ENCODE measurements at places on chromosomes 3 and 15.

GRCh38 chr15:75759416-75760130 is 46.9 kb upstream of the CSPG4 start:
- DNase-seq: no peak

GRCh38 chr15:99953886-99954285 is 220.6 kb upstream of the LYSMD4 start:
- DNase-seq: no peak

GRCh38 chr15:57573151-57573550 is 18.6 kb upstream of the MYZAP start:
- no peak for DNase-seq

DNA sequence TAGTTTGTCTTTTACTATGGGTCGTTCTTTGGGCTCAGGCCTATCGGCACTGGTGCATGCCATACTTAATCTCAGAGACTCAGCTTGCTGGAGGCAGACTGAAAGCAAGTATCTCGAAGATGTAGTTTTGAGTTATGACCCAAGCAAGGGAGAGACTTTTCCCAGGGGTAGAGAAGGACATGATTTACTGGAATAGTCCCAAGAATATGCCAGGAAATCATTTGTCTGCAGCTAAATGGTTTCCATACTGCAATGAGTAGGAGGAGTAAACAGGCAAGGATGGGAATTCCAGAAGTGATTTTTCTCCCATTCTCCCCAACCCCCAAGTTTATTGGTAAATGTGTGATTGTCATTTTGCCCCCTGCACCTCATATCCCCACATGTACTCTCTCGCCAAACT is 35.4 kb upstream of the LACTB start:
- no peak for DNase-seq

GRCh38 chr3:16608816-16609215 is 3.6 kb upstream of the DAZL start:
- DNase-seq: no peak

DNA sequence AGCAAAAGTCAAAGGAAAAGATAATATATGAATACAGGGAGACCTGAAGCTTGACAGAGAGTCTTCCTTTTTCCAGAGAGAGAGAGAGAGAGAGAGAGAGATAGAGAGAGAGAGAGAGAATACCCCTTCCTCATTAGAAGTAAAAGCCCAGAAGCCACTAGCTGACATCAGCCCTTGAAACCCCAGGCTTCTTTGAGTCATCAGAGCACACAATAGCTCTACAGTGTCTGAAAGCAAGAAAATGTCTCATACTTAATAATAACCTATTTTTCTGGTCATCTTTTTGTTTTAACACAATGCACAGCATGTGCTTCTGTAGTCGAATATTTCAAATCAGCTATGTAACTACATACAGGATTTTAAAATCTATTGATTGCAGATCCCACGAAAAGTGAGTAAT is 109.2 kb upstream of the NANOGP8 start:
- no peak for DNase-seq

GRCh38 chr3:195811756-195812155 is at the start of gene MUC4:
Gene MUC4 (minus strand): TSS chr3:195811929. CDS start chr3:195811817, 112 bp downstream.
- no peak for DNase-seq

DNA sequence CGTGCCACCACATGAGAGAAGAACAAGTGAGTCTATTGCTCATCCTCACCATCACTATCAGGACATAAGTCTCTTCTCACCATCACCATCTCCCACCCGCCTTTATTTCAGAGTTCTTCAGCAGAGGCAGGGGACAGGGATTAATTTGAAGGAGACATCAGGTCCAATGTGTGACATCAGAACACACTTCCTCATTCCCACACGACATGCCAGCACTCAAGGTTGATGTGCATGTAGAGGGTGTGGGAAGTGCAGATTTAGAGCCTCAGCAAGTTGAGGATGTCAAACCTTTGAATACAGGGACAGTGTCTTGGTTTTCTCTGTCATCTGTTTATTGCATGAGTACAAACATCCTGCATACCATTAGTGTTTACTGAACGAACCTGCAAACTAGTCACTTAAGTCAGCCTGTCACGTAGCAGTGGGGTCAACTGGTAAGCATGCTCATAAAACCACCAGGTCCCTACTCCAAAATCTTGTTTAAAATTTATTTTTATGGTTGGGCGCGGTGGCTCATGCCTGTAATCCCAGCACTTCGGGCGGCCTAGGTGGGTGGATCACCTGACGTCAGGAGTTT is 104.4 kb downstream of the MYLK start:
- no peak for DNase-seq

DNA sequence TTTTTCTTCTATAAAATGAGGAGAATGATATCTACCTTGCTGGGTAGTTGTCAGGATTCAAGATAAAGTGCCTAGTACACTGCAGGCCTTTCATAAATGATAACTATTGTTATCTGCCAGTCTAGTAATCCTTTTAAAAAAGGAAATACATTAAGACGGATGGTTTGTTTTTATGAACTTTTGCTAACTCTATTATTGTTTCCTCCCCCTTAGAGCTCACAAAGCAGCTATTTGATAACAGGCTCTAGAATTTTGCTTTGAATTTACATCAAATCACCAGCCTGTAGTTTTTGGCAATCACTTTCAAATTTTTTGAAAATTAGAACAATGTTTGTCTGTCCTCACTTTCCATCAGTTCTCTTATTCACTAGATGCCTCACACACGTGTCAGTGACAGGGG is 39.8 kb downstream of the BLM start:
- no peak for DNase-seq

GRCh38 chr3:66260431-66260830 is 39.6 kb downstream of the SLC25A26 start:
- no peak for DNase-seq

DNA sequence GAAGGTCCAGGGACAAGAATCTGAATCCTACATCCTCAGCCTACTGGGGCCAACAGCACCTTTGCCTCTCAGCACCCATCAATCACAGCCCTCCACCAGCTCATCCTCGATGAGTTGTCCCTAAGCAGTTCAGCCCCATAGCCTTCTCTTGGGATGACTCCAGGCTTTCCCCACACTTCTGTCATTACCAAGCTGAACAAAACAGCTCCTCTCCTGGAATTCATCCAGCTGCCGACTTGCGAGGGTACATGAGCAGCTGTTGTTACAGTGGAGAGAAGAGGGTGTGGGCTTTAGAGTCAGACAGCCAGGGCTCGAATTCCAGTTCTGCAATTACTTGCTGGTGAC is 69.0 kb upstream of the THBS1 start:
- peak; percentile 92 for DNase-seq

GRCh38 chr3:189512821-189513220 is 118.4 kb upstream of the TP63 start:
- no peak for DNase-seq

DNA sequence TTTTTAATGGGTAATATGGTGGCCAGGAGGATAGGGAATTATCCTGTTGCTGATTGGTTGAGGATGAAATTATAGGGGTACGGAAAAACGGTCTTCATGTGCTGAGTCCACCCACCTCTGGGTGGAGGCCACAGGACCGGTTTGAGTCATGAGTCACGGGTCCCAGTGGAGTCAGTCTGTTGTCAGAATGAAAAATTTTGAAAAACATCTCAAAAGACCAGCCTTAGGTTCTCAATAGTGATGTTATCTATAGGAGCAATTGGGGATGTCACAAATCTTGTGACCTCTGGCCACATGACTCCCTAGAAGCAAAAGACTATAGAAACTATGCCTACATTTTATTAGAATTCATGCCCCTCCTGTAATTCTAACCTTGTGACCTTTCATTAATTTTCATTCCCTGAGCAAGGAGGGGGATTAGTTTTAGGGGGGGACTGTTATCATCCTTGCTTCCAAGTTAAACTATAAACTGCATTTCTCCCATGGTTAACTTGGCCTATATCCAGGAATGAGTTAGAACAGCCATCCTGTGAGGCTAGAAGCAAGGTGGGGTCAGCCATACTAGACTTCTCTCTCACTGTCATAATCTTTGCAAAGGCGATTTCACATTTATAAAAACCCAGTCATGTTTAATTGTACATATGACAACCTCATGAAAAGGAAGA is 101.2 kb downstream of the TCF12 start:
- DNase-seq: no peak

Measured in skeletal muscle cell (primary cell).